ENCODE measurements at places on chromosomes 4 and X. TPM values are rescaled to one million over a fixed set of nuclear protein-coding genes. Genes with fewer than 3 reads are reported as not detected.
A peak's percentile ranks its signal among the peaks of the same experiment; 100 is the strongest.

DNA sequence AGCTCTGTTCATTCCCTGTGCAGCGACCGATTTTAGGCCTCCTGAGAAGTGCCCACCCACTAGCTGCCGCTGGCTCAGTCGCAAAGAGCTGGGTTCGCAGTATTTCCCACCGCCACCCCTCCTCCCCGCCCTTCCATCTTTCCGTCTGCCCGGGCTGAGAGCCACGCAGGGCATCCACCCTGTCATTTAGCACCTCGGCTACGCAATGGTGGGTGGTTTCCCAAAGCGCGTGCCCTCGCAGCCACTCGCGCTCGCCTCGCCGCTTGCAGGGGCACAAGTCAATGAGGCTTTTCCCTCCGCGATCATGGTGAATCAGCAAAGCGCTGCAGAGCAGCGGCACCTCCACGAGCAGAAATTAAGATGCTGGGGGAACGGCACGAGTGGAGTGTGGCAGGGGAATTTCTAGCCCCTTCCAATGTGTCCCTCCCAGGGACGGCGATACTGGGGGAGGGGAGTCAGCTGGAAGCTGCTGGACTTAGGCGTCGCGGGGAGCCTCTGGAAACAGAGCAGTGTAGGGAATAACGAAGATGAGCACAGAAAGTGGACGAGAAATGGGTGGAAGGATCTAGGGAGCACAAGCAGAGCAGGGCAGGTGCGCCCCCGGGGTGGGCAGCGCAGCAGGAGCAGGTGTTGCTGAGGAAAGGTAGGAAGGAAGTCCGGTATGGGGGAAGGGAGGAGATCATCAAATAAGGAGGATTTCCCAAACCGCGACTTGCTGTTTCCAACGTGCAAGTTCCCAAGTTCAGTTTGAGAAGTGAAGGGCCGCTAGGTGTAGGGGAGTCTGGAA, 2.4 kb upstream of the PTCHD1 start:
- DNase-seq = peak; percentile 50

DNA sequence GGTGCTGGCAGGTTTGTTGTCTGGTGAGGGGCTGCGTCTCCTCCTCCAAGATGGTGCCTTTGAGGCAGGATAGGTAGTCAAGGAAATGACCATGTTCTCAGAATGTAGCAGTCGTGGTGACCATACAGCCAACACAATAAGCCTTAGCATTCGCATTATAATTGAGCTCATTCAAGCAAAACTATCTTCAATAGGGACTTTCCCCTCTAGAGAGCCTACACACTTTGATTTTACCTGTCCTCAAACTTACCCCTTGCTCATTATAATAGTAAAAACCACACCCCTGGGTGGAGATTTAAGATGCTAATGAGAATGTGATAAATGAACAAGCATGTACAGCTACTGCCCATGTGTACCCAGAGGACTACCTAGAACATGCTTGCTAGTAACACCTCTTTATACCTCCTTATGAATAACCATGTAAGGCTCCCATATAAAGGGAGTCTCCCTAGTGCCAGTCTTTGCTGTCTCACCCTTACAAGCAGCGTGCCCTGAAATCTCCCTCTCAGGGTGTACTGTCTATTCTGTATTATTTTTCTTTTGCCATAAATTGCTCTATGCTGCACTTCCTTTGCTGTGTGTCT, 48.2 kb downstream of the FGFBP1 start:
- no peak for DNase-seq

GRCh38 chrX:109840585-109840984, 107.5 kb upstream of the ACSL4 start:
- DNase-seq = no peak

The EPHA5 gene
- total RNA-seq = 0.24 TPM

The CFAP47 gene
- not detected for total RNA-seq

The IL1RAPL2 gene
- not detected for total RNA-seq
